ENCODE measurements at places on chromosomes 6 and 20.
A peak's percentile ranks its signal among the peaks of the same experiment; 100 is the strongest.

- no peak for DNase-seq
Measured at GRCh38 chr20:24018796-24019195, 30.2 kb upstream of the GGTLC1 start.

DNA sequence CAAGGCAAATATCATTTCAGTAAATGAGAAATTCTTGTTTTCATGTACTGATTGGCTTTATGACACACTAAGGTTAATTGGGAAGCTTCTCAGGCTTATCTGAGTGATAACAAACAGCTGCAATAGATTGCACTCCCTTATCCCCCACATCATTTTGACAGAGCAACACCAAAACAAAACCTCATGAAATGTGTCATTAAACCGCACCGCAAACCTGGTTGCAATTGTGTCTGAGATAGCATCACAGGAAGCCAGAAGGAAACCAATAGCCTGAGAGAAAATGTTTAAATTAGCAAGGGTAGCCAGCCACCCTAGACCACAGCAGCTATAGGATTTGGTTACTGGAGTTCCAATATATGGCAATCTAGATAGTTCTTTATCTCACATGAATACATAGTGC lies 31.6 kb upstream of the LAMA4 start:
- DNase-seq = peak; percentile 74

GRCh38 chr6:88445188-88445965 lies 279.2 kb upstream of the CNR1 start:
- DNase-seq = no peak

DNA sequence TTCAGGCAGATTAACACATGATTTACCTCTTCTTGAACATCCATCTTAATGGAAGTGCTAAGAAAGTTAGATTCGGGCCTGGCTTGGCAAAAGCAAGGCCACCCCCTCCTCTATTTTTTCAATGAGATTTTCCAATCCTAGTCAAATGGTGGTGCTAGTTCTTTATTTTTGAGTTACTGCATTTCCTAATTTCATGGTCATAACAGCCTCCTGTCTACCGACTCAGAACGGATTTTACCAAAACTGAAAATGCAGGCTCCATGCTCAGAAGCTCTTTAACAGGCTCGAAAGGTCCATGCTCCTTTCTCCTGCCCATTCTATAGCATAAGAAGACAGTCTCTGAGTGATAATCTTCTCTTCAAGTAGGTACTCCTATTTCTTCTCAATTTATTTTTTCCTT lies 117.2 kb upstream of the ESR1 start:
- peak; percentile 26 for DNase-seq

DNA sequence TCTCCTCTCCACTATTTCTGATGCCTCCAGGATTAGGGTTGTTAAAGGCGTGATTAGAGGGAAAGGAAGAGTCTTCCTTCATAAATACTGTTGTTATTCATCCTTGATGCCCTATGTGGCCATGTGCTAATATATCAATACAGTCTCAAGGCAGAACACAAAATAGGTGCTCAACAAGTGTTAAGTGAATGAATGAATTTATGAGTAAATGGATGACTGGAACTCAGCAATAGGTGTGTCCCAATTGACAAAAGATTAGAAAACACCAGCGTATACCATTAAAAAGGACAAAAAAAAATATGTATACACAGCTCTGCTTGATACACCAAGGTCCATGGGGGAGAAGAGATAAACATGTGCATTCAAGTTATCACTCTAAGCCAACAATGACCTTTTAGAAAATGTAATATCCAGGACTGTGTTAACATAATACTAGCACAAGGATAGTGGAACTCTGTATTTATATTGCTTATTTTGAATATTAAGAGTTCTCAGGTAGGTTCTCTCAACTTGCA lies 171.2 kb upstream of the MYLIP start:
- no peak for DNase-seq

DNA sequence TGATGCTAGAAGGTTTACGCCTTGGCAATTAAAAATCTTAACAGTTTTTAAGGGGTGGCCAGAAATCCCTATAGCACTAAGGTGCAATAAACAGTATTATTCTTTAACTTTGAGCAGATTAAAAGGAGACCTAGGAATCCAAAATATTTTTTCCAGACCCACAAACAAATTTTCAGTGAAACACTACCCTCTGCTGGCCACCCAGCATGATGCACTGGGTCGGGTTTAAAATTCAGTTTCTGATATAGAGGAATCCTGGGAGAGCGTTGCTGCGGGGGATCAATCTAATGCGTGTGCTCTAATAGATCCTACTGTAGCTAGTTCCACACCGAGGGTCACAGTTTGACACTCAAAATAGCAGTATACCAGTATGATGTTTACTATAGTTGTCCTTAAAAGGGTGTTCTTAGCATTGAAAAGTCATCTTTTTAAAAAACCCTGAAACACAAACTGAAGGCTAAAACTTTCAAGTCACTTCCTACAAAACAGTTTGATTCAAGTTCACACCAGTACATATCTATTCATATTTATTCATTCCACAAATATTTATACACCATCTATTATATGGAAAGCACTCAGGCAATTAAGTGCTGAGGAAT lies 10.2 kb downstream of the UBE3D start:
- DNase-seq = peak; percentile 72

GRCh38 chr6:49548613-49549304 lies 1.7 kb upstream of the C6orf141 start:
- DNase-seq = no peak

DNA sequence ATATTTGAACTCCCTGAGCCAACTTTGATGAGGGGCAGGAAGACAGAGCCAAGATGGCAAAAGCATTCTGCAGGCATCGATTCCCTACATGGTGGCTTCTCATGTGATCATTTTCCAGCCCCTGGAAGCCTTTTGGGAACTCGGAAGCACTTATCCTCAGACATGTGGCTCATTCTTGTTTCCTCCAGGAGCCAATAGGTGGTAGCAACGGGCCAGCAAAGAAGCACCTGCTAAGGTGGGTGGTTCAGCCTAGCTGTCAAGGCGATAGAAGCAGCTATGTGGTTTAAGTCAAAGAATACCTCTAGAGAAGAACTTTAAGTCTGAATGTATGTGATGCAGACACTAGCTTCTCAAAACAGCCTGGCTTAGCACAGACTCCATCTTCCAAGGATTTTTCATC lies 64.9 kb upstream of the PAX1 start:
- peak; percentile 2 for DNase-seq

DNA sequence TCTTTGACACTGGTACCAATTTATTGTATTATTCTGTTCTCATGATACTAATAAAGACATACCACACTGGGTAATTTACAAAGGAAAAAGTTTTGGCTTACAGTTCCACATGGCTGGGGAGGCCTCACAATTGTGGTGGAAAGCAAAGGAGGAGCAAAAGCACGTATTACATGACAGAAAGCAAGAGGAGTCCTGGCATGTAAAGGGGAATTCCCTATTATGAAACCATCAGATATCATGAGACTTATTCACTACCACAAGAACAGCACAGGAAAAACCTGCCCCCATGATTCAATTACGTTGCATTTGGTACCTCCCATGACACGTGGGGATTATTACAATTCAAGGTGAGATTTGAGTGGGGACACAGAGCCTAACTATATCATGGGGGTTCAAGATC lies 43.4 kb downstream of the SLC22A2 start:
- no peak for DNase-seq

DNA sequence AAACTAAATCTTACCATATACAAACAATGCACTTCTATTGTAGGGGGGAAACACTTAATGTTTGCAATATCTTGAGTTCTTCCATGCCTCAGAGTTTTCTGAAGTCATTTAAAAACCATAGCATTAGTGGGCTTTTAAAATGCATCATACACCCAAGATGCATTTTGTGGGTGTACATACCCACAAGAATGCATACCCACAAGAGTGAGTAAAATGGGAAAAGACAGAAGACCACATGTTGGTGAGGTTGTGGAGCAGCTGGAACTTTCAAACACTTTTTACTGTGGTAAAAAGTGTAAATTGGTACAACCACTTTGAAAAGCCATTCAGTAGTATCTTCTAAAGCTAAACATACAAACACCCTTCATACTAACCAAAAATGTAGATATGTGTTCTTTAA lies 57.5 kb downstream of the CYB5R4 start:
- no peak for DNase-seq

Data from hematopoietic multipotent progenitor cell treated with erythropoietin and hydrocortisone succinate and interleukin-3 and kit ligand, for 6 days (in vitro differentiated cells).